ENCODE measurements at places on chromosomes 6 and 20.

- no peak for DNase-seq
These were observed 476 bp downstream of the MEA1 start for GRCh38 chr6:43013097-43013842.

DNA sequence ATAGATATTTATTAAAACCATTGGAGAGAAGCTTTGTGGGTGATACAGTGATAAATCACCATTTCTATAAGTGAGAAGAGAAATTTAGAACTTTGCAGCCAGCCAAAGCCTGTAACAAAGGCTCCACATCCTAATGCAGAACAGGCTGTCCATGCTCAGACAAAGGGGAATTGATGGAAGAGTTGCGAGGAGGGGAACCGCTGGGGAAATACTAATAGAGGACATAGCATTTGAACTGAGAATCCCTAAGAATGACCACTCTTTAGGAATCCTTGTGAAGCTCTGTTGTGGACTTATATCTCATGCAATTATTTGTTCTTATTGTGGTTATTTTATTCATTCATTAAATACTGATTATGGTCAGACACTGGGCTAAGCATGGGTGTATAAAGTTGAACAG is 167.8 kb downstream of the PHF3 start:
- DNase-seq: no peak

DNA sequence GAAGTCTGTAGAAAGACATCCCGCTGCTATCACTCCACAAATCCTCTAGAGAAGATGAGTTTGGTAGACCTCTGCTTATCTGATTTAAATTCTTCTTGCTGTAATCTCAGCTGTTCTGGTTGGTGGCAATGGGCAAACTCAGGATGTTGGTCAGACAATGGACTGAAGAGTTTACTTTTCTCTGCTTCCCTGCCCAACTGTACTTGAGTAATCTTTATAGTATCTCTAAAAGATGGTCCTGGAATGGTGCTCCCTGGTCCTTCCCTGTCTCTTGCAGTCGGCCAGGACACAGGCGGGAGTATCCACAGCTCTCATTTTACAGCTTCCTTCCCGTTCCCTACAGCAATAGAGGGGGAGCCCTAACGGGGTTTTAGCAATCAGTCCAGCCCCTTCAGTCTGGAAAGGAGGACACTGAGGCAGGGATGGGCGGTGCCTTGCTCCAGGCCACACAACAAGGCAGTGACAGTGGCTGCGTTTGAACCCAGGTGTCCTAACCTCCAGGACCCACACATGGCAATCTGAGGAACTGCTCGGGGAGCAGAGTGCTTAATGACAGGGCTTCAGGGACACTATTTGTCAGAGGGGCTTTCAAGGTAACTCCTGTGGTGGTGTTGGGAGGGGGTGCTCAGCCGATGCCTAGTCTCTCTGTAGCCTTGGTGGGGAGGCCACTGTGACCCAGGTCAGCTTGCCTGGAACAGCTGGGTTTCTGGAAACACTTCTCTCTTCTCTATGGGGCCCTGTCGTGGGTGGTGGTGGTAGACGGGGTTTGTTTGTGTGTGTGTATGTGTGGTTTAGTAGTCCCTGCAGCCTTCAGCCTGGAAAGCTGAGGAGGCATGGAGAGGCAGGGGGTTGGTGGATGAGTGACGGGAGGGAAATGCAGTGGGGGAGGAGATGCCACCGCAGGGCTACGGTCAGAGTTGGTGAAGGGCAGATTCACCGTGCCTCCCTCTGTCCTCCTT is 9.5 kb upstream of the VEGFA start:
- no peak for DNase-seq

DNA sequence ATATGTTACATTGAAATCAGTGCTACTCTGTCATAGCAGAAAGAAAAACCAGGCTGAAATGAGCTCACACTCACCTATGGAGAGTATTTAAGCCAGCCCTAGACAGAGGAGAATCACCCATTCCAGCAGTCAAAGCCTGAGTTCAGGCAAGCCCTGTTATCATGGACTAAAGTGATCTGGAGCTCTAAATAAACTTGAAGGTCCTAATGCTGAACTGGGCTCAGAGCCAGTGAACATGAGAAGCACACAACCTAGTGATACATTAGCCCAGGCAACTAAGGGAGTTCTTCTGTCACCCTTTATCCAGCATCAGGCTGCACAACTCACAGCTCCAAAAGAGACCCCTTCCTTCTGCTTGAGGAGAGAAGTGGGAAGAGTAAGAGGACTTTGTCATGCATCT is 425.0 kb downstream of the COL12A1 start:
- DNase-seq: no peak

DNA sequence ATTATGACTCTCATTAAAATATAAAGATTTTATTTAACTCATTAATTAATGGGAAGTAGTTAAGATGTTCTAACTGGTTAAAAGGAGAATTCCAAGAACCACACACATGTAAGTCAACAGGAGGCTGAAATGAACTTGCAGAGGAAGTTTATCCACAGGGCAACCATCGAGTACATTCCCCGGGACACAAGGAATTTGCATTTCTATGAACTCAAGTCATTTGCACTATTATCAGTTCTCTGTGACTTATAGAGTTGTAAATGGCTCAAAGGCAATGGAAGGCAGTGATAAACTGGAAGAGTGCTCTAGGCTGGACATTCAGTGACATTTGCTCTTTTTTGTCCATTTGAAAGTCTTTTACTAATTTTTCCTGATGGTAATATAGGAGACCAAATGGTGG is 97.4 kb downstream of the SNX5 start:
- no peak for DNase-seq

- DNase-seq: no peak
These were observed 584.4 kb upstream of the CDH4 start for GRCh38 chr20:60667641-60668040.

- DNase-seq: no peak
These were observed 58.6 kb upstream of the GCLC start for GRCh38 chr6:53603386-53604116.

GRCh38 chr20:36210436-36211021 is 25.7 kb upstream of the AAR2 start:
- no peak for DNase-seq

GRCh38 chr20:4445784-4446183 is 275.9 kb upstream of the PRND start:
- no peak for DNase-seq

- no peak for DNase-seq
These were observed 47.7 kb downstream of the COL19A1 start for GRCh38 chr6:69914015-69914485.

DNA sequence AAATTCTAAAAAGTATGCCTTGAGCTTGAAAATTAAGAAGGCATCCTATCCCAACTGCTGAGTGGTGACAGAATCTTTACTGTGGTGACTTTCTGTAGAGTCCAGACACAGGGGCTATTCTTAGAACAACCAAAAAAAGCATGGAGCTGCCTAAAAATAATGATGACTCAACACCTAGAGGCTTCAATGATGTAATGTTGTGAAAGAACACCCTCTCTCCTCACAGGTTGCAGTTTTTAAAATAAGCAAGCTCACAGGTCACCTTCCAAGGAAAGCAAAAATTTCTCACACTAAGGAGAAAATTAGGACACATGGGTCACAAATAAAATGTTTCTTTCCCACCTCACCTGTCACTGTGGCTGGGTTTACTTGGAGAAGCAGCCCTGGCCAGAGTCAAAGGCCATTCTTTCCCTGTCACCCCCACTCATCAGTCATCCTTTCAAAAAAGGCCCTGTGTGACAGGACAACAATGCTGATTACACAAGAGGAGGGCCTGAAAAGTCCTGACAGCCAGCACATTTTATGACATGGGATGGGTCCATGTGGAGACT is 53.5 kb downstream of the RCAN2 start:
- no peak for DNase-seq

- DNase-seq: no peak
These were observed 55.1 kb upstream of the HDDC2 start for GRCh38 chr6:125356884-125357283.

DNA sequence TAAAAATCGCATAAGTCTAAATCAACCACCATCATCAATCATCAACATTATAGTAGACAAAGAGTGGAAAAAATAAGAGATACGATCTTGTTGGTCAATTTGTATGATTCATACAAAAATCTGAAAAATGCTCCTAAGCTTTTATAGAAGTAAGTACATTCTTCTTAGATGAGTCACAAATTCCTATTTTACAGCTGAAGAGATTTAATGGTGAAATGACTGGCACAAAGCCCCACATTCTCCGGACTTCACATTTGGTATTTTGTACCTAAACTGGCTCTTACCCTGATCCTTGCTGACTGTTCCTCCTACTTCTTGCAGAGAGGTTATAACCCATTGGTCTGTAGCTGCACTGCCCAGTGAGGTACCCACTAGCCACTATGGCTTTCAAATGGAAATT is 29.9 kb upstream of the PREP start:
- no peak for DNase-seq

GRCh38 chr20:38903335-38903734 is 22.9 kb upstream of the FAM83D start:
- no peak for DNase-seq

GRCh38 chr20:42795111-42795695 is 394.5 kb downstream of the PTPRT start:
- DNase-seq: no peak

- no peak for DNase-seq
These were observed 88.3 kb downstream of the SASH1 start for GRCh38 chr6:148430897-148431296.

DNA sequence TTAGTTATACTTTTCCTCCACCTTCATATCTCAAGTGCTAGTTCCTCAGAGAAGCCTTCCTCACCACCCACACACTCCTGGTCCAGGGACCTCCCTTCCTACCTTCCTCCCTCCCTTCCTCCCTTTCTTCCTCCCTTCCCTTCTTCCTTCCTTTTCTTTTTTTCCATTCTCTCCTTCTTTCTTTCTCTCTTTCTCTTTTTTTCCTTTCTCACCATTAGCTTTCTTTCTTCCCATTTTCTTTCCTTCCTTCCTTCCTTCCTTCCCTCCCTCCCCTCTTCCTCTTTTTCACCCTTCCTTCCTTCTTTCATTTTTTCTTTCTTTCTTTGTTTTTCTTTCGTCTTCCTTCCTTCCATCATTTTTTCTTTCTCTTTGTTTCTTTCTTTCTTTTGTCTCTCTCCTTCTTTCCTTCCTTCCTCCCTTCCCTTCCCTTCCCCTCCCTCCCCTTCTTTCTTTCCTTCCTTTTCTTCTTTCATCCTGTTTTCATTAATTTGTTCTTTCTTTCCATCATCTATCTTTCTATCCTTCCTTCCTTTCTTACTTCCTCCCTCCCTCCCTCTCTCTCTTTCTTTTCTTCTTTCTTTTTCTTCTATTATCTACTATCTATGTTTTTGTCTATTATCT is 416.0 kb downstream of the PLCB1 start:
- DNase-seq: no peak

- no peak for DNase-seq
These were observed 3.9 kb downstream of the CDH22 start for GRCh38 chr20:46304361-46304760.
